Activated naive CD4-positive, alpha-beta T cell treated with anti-CD3 and anti-CD28 coated beads for 36 hours (primary cell): ENCODE measurements at places on chromosomes 12 and 14.

DNA sequence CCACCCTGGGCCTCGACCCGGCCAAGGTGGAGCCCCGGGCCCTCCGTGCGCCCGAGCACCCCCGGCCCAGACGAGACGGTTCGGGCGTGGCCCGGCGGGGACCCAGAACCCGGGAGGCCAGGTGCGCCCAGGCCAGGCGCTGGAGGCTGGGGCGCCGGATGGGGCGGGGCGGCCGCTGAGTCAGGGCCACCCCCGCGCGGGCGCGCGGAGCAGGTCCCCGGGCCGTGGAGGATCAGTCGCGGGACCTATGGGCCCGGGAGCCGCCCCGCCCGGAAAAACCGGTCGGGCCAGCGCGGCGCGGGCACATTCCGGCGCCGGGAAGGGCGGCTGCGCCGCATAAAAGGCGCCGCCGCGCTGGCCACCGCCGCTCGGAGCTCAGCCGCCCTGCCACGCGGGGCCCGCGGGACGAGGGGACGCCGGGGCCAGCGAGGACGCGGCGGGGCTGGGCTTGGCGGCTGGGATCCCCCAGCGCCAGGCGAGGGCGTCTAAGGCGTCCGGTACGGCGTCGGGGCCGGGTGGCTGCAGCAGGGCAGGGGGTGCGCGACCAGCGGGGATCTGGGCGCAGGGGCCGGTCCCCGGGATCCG is 21.5 kb upstream of the KIF26A start:
- H3K27ac ChIP-seq = no peak overlapping the region
- DNase-seq = no peak
- H3K4me3 ChIP-seq = no peak overlapping the region
- H3K36me3 ChIP-seq = no peaks in the 10 kb centered on the region

DNA sequence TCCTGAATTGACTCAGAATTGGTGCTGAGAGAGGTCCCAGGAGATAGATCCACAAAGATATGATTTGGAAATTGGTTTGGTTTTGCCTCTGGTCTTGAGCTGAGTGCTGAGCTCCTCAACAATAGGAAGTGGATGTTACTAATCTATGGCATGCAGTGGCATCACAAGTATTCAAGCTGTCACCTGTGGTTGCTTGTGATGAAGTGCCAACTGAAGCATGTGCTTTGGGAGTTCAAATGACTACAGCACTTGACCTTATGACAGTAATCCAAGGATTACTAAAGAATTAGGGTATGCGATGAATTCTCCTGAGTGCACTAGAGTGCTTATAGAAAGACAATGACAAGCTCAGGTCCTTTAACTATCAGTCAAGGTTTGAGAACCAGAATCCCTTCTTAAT is 406.2 kb downstream of the NOVA1 start:
- no peak overlapping the region for H3K4me3 ChIP-seq
- H3K27me3 ChIP-seq = no peaks in the 10 kb centered on the region
- no peak for DNase-seq

- H3K4me3 ChIP-seq = no peak overlapping the region
- H3K27ac ChIP-seq = no peak overlapping the region
- peaks cover 3% of the 10 kb centered on the region for H3K4me1 ChIP-seq
Measured at GRCh38 chr12:1539135-1539534, 55.2 kb downstream of the FBXL14 start.

GRCh38 chr12:23028158-23028802 is 403.3 kb downstream of the ETNK1 start:
- DNase-seq = no peak
- H3K36me3 ChIP-seq = no peaks in the 10 kb centered on the region
- no peaks in the 10 kb centered on the region for H3K4me1 ChIP-seq
- no peaks in the 10 kb centered on the region for H3K27me3 ChIP-seq
- no peak overlapping the region for H3K27ac ChIP-seq
